Right cardiac atrium (tissue), 5 donors: ENCODE measurements at places on chromosomes 1 and 21. TPM values are rescaled to one million over a fixed set of nuclear protein-coding genes. Genes with fewer than 3 reads are reported as not detected.

CLCA4 gene
- 0.11 TPM for total RNA-seq

FHAD1 gene
- total RNA-seq = not detected

RSPH1 gene
- total RNA-seq = not detected

ABCA4 gene
- total RNA-seq = 0.06 TPM

AKR7A2 gene
- total RNA-seq = 39.7 TPM
